ENCODE measurements at places on chromosomes 1 and 21. TPM values are rescaled to one million over a fixed set of nuclear protein-coding genes. Genes with fewer than 3 reads are reported as not detected.

Gene PDZK1
- 0.31 TPM for total RNA-seq

Gene AKR7A2
- 37.7 TPM for total RNA-seq

Gene KIF26B
- not detected for total RNA-seq

Gene C1orf87
- not detected for total RNA-seq

Gene TNFRSF8
- 16.3 TPM for total RNA-seq

GRCh38 chr1:26287033-26287711, 7.3 kb downstream of the SH3BGRL3 start:
- peak overlapping the region; percentile 97 for H3K27ac ChIP-seq
- DNase-seq = no peak
- no peaks in the 10 kb centered on the region for H3K36me3 ChIP-seq
- H3K4me1 ChIP-seq = peaks cover 69% of the 10 kb centered on the region
- H3K4me3 ChIP-seq = peak overlapping the region; percentile 78

DNA sequence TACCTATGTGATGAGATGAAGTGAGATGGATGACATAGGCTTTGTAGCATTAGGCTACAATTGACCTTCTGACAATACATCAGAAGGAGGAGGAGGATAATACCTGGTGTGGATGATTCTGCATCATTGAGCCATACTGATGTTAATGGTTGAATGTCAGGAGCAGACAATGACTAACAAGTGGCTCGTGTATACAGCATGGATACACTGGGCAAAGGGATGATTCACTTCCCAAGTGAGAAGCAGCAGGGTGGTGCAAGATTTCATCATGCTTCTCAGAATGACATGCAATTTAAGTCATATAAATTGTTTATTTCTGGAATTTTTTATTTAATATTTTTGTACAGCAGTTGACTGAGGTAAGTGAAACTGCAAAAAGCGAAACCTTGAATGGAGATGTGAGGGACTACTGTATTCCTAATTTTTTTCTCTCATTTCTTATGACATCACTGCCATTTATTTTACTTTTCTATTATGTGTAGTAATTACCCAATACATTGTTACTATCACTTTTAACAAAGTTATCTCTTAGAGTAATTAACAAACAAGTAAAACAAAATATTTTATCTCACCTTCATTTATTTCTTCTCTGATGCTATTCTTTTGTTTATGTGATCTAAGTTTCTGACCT, 34.4 kb upstream of the COP1 start:
- no peaks in the 10 kb centered on the region for H3K36me3 ChIP-seq
- DNase-seq = no peak
- peaks cover 27% of the 10 kb centered on the region for H3K27me3 ChIP-seq
- H3K4me1 ChIP-seq = no peaks in the 10 kb centered on the region

DNA sequence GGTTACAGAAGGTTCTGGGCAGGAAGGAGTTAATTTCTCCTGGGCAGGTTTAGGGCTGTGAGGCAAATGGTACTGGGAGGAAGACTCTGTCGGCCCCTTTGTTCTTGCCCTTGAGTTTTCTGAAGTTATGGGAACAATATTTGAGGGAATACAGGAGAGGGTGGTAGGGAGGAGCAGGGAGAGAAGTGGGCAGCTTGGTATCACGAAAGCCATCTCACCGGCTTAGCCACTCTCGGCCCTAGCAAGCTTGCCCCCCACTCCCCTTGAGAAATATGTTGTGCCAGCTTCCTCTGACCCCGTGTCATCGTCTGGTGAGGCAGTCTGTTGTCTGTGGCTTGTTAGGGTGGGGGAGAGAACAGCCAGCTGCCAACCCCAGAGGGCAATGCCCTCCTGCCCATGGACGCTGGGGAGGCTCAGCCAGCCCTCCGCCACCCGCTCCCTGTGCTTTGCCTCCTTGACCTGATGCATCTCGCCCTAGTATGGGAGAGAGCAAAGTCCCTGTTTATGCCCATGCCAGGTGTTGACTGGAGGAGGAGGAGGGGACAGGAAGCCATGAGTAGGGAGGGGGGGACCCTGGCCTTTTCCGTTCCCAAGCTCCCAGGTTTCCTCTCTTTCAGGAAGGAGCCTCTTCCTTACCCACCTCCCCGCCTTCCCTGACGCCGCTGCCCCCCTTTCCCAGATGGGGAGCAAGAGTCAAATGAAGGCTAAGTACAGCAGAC, 1.2 kb downstream of the EFNA1 start:
- DNase-seq = no peak
- H3K27ac ChIP-seq = peak overlapping the region; percentile 12
- peaks cover 22% of the 10 kb centered on the region for H3K4me1 ChIP-seq
- peak overlapping the region; percentile 90 for H3K4me3 ChIP-seq
- peaks cover 21% of the 10 kb centered on the region for H3K27me3 ChIP-seq
- no peaks in the 10 kb centered on the region for H3K36me3 ChIP-seq

DNA sequence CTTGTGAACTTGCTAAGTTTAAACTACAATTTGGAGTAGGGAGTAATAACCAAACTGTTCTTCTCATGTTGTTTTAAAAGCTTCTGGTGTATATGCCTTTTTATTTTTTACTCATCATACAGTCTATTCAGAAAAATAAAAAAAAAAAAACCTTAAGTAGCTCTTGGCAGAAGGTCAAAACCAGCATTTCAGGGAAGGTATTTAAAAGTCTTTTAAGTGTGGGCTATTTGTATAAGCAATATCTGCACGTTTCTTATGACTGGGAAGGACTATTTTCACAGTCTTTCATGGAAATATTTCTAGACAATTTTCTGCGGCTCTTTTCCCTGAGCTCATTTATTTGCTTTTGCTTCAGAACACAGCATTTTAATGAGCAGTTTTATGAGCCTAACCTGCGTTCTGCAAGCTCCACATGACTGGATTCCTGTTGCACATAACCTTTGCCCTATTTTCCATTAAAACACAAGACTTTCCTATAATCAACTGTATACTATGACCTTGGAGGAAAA, 60.9 kb upstream of the C1orf105 start:
- peak overlapping the region; percentile 82 for H3K4me3 ChIP-seq
- H3K27ac ChIP-seq = peak overlapping the region; percentile 96
- DNase-seq = no peak
- H3K4me1 ChIP-seq = peaks cover 40% of the 10 kb centered on the region
- no peaks in the 10 kb centered on the region for H3K27me3 ChIP-seq

GRCh38 chr21:27219068-27219467, 252.2 kb upstream of the ADAMTS5 start:
- peaks cover 5% of the 10 kb centered on the region for H3K36me3 ChIP-seq
- DNase-seq = no peak
- no peak overlapping the region for H3K4me3 ChIP-seq

GRCh38 chr1:175420518-175420827, 227.9 kb upstream of the KIAA0040 start:
- no peak overlapping the region for H3K4me3 ChIP-seq
- DNase-seq = no peak
- H3K4me1 ChIP-seq = no peaks in the 10 kb centered on the region

GRCh38 chr1:226403201-226404034, 4.5 kb downstream of the PARP1 start:
- H3K27ac ChIP-seq = peak overlapping the region; percentile 19
- H3K4me1 ChIP-seq = peaks cover 52% of the 10 kb centered on the region
- no peak for DNase-seq
- H3K27me3 ChIP-seq = no peaks in the 10 kb centered on the region
- H3K36me3 ChIP-seq = peaks cover 13% of the 10 kb centered on the region

Data from natural killer cell treated with Interleukin-12 subunit alpha and Interleukin-12 subunit beta and Interleukin-15 and Interleukin-18, amount 100 ng/mL, for 72 hours (primary cell).